CD4-positive, alpha-beta T cell treated with Interleukin-21 for 1 hour (primary cell): ENCODE measurements at places on chromosomes 5 and 9.

DNA sequence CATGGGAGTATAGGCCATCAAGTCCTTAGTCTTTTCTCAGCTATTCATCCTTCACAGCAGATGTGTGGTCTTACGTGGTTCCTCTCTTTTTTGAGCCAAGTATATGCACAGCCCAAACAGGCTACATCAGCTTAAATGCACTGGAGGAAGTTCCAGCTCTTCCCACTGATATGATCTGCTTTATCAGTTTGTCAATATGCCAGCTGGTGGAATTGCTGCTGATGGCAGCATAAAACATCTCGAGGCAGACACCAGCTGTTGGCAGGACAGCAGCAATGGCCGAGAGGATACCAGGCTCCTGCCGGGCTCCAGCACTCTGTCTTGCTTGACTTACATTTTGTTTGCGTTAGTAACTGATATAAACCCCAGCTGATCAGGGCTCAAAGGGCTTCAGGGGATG lies 143.4 kb downstream of the TENT4A start:
- DNase-seq = no peak

- no peak for DNase-seq
These were observed 73.5 kb upstream of the ALDH1A1 start for GRCh38 chr9:73026375-73026774.

DNA sequence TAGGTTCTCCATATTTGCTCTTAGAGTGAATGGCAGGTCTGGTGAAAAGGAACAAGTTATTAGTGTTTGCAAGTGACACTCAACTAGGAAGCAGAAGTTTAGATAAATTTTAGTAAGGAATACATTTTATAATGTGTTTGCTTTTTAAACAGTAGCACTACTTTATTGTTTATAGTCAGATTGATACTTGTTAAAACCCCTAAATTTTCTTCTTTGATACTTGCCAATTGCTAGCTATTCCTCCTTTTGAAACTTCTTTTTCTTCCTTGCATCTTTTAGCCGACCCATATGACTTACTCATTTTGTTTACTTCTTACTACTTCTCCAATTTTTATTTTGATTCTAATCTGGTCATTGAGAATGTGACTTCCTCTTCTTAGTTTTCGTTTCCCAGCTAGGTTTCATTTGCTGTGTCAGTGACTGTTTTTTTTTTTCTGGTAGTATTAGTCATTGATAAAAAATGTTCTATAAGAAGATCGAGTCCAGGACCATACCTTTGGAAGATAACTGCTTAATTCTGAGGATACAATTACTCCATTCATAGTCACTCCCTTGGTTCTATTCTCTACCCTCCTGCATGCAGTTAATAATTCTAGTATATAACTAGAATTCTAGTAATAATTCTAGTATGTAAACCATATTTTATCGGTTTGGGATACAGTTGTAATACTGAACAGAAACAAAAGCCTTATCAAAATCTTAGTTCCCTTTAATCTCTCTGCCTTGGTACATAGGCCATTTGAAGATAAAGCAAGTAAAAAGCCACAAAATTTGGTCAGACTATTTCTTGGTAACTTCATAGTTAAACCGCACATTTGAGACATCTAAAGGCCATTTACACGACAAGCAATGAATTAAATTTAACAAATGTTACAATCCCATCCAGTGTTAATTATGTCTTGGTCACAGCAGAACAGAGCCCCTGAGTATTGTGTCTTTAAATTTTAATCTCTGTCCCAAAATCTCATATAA lies 2.8 kb upstream of the RICTOR start:
- no peak for DNase-seq

DNA sequence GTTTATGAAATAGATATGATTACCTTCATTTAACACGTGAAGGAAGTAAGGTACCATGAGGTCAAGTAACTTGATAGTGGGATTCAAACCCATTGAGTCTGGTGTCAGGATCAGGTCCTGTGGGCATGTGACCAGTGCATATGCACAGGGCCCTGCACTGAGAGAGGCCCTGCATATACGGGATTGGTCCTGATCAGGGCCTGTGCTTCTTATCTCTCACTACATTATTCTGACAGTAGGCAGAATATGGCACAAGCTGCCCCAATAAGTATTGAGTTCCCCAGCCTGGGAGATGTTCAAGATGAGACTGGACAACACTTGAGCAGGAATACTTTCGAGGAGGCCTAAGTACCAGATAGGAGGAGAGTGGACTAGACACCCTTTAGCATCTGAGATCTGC lies 44.0 kb downstream of the GALNT10 start:
- DNase-seq = no peak

- DNase-seq = no peak
These were observed 938 bp downstream of the LPAR1 start for GRCh38 chr9:111037356-111037707.

GRCh38 chr5:107594253-107595045 lies 76.3 kb downstream of the EFNA5 start:
- DNase-seq = no peak

- DNase-seq = no peak
These were observed 196.2 kb downstream of the AOPEP start for GRCh38 chr9:94922691-94923107.

- no peak for DNase-seq
These were observed 52.4 kb downstream of the SLC44A1 start for GRCh38 chr9:105296877-105297287.

- no peak for DNase-seq
These were observed 473.8 kb upstream of the PTPRD start for GRCh38 chr9:11086561-11086960.

DNA sequence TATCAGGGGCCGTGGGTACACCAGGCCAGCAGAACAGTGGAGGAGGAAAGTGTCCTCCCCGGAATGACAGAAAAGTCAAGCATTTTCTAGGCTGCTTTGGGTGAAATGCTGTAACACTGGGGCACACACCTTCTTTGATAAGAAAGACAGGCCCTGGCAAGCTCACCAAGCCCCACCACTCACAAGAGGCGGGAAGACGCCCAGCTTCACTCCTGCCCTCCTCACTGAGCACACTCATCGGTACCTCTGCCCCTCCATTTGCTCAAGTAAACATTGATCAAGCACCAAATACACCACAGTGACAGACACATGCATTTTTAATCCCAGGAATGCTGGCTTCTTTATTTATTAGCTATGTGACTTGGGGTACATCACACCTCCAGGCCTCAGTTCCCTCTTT lies 43.1 kb downstream of the B4GALT1 start:
- no peak for DNase-seq

- no peak for DNase-seq
These were observed 296.2 kb downstream of the ARHGEF28 start for GRCh38 chr5:73922224-73922623.

DNA sequence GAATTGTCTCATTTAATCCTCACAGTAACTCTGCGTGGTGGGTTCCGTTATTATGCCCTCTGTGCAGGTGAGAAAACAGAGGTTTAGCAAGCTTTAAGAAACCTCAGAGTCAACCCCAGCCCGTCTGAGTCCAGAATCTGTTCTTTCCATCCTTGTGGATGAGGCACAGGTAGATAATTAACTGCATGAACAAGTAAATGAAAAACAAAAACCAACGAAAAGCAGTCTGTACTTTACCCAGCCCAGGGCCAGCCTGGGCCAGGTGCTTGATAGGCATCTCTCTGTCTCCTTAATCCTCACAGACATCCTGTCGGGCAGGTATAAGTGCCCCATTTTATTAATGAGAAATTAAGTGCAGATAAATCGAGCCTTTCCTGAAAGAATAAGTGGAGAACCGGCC lies 25.3 kb upstream of the CXCL14 start:
- no peak for DNase-seq

- DNase-seq = no peak
These were observed 168.6 kb downstream of the NNT start for GRCh38 chr5:43771611-43772031.

GRCh38 chr9:112059145-112059965 lies 115.7 kb downstream of the SUSD1 start:
- DNase-seq = no peak

DNA sequence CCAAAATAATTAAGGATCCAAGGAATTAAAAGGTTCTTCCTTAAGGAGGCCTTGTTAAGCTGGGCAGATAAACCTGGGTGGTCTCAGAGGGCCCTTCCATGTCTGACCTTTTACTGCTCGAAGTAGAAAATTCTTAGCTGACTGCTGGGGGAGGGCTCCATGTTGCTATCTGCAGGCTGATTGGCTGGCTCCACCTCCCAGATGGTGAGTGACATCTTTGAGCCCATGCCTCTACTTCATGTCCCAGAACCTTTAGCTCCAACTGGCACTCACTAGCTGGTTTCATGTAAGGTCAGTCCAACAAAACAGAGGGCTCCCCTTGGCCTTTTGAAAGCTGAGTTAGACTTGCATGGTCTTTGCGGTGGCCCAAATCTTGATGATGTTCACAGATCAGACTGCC lies 188.2 kb downstream of the PAX5 start:
- DNase-seq = no peak

DNA sequence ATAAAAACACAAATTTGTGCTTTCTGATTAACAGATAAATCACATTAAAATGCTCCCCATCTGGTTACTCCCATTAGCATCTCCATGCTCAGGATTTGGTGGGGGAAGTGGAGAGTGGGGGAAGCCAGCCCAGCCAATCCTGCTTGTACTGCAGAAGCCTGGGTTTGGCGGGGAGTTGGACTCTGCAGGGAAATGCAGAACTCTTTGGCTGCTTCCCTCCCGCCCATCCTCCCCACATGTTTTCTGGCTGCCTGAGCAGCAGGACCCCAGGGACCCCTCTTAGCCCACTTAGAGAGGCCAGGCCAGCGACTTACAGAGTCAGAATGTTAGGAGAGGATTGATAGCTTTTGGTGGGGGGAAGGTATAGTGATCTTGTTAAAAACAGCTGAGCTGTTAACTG lies 59.5 kb upstream of the FOXI1 start:
- no peak for DNase-seq

- no peak for DNase-seq
These were observed 228.9 kb upstream of the ACTBL2 start for GRCh38 chr5:57711471-57711870.

DNA sequence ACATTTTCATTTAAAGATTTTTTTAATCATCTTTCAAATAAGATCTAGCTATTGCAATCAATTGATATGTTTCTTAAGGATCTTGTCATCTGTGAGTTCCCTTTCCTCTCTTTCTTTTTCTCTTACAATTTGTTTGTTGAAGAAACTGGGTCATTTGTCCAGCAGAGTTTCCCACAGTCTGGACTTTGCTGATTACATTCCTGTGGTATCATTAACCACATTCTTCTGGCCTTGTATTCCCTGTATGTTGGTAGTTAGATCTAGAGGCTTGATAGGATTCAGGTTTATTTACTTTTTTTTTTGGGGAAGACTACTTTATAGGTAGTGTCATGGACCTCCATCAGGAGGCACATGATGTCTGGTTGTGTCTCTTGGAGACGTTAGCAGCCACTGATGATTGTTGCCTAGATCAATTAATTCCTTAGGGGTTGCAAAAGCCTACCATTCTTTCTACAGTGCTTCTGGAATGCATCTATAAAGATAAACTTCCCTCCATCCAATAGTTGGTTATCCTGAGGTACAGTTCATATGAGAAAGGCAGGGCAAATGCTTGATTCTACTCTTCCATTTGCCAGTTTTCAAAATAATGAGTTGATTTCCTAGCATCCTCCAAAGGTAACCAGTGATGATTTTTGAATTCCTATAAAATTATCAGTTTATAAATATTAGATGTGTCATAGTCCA lies 14.3 kb downstream of the PDE8B start:
- no peak for DNase-seq

- DNase-seq = no peak
These were observed 115.2 kb downstream of the RXRA start for GRCh38 chr9:134441227-134442084.

DNA sequence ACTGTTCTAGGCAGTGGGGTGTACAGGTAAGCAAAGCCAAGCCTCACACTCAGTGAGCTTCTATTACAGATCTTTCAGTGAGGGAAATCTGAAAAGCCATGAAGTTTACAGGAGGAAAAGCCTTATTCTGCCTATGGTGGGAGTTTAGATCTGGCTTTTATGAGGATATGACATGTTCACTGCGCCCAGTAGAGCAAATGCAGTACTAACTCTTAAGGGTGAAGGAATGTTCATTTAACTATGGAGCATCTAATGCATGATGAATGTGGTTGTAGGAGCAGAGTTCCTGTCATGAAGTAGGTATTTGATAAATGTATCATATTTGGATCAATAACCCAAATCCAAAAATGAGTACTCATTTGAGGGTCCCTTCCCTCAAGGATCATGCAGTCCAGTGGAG lies 230.2 kb upstream of the PAPPA start:
- DNase-seq = no peak

DNA sequence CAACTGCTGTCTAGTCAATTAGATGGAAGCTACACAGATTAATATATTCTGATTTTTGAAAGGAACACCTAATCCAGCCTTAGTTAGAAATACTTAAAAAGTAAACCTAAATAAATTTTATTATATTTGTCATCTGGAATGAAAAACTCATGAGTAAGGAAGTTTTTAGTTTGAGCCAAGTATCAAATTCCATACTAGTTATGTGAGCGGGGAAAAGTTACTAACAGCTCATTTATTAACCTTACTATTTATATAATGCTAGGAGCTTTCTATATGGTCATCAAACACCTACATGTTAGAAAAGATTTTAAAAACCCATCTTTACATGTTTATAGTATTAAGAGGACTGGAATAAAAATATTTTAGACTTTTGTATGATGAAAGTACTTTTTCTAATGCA lies 41.6 kb upstream of the POU5F2 start:
- DNase-seq = no peak

DNA sequence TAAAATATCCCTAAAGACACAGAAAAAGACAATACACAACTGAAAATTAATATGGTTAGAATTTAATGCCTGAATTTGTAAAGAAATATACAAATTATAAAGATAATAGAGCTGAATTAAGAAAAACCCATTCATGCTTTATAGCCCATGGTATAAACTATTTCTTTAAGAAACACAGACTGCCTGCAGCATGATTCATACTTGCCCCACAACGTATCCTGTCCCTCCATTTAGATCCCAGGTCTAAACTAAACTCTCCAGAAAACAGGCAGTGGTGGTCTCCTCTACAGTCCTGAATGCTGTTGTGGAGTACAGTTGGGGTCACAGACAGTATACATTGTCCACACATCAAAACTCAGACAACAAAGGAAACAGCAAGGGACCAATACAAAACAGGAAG lies 24.8 kb downstream of the IL6ST start:
- DNase-seq = no peak

DNA sequence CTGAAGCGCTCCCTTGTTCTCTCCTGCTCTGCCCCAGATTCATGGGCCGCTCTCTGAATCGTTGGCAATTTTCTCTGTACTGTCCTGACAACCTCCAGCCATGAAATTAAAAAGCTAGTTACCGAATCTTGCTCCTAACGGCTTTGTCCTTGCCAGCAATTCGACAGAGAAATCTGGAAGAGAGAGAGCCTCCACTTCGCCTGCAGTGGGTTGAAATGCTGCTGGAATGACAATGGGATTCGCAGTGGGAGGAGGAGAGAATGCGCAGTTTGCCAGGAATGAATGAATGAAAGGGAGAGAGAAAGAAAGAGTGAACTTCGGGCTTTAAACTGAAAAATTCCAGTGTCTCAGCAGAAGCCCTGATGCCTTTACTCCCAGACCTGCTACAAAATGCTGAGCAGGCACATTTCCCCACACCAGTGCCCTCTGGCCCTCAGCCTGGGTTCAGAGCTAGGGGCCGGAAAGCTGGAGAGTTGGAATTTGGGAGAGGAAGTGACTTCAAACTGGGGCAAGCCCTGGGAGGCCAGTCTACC lies 11.5 kb upstream of the BOD1 start:
- no peak for DNase-seq
